Vagina (tissue), 2 donors: ENCODE measurements at places on chromosomes 12 and 14.

DNA sequence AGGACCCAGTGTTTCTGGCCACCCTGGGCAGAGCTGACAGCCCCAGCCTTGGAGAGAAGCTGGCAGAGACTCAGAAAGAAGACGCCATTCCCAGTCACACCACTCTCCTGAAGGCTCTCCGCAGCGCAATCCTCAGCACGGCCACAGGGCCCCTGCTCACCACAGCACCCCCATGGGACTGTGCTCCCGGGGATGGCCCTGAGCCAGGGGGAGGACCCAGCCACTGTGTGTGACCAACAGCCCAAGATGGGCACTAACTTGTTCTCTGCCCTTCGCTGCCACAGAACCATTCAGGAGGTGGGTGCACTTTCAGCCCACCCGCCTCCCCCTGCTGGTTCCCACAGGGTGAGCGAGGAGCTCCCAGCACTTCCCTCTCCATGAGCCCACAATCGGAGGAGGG is 57.1 kb downstream of the CCNK start:
- DNase-seq: no peak

DNA sequence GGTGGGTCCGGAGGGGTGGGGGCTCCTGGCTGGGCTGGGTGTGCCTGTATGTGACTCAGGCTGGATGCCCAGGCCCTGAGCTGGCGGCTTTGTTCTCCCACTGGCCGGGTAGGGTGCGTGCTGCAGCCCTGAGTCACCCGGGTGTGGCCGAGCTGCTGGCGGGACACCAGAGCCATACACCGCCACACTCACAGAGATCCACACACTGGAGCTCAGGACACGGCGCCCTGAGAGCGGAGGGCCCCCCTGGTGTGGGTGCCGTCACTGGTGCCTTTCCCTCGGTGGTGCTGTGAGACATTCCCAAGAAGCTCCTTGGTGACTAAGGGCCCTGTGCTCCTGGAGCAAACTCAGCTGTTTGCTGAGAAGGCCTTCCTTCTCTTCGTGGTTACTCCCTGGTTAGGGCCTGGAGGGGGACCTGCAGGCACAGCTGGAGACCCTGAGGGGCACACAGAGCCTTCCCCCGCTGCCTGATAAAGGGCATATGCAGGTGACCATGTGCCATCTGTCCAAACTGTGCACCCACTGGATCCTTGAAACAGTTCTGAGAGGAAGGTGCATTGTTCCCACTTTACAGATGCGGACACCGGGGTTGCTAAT is 44.3 kb downstream of the KRT80 start:
- DNase-seq: peak; percentile 98

DNA sequence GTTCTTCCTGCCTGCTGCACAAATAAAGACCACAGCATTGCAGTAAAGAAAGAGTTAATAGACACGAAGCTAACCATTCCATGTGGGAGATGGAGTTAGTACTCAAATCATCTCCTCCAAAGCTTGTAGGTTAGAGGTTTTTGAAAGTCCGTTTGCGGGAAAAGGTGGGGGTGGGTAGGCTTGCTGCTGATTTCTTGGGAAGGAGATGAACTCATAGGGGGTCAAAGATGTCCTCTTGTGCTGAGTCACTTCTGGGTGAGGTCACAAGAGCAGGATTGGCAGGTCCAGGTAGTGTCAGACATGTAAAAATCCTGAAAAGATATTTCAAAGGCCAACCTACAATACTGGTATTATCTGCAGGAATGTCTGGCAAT is 66.4 kb downstream of the PTHLH start:
- no peak for DNase-seq

DNA sequence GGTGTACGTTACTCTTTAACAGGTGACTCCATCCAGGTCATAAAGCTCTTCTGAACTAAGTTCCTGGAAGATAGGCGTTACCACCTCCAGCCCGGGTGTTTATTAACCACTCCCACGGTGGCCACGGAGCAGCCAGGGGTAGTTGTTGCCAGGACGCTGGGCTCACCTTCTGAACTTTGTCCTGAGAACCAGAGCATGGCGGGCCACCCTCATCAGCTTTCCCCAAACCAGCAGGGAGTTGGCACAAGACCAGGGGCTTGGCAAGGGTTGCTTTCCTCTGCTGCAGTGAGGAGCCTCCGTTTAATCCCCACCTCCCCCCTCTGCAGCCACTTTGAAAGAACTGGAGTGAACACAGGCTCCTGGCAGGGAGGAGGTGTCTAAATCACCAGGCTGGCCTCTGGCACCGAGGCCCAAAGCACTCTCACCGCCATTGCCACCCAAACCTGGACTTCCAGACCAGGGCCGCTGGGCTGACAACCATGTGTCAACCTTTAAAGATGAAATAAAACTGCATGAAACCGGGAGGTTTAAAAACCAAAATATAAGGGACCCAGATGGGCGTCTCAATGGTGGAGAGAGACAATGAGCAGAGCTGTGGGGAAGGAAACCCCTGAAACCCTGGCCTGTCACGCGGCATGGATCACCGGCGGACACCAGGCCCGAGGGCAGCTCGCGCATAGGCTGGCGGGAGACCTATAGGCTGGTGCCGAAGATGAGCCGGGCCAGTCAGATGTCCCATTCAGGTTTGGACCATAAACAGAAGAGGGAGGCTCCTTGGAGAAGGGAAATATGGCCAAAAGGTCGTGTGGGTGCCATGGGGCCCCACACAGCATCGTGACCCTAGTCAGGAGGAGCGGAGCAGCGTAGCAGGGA is 30.9 kb upstream of the TDRD9 start:
- no peak for DNase-seq

GRCh38 chr14:71885301-71885700 is 46.9 kb upstream of the RGS6 start:
- no peak for DNase-seq

- no peak for DNase-seq
These were observed 35.4 kb upstream of the TMEM179 start for GRCh38 chr14:104639885-104640548.

DNA sequence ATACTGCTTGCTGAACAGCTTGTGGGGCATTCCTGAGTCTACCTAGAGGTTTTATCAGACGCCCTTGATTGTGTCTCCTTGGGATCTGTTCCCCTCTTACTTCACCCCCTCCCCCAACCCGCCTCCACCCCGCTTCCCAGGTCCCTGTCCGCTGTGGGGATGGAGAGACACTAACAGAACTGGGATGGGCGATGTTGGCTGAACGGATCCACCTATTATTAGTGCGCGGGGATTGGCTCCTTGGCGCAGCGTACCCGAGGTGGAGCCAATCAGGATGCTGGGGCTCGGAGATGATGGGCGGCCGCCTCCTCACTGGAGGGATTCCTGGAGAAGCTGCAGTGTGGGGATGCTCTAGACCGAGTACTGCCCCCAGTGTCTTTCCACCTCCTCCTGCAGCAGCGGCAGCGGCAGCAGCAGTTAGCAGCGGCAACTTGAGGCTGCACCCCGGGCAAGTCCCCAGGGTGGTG is at the start of gene SYT1:
SYT1 (plus strand) TSS at position 372 of the 467 bp plus-strand sequence.
- DNase-seq: no peak

DNA sequence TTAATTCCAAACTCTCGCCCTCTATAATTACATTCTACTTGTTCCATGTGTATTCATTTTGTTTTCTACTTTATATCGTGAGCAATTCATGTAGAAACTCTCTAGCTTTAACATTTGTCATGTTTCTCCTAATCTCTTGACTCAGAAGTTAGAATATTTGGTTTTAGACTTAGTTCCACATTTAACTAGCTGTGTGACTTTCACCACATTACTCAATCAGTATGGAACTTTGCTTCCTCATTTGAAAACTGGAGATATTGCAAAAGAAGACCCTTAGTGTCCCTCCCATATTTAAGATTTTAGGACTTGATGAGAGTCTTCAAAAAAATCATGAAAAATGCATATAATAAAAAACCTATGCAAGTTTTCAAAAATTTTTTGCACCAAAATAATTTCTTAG is 447.5 kb downstream of the GXYLT1 start:
- DNase-seq: no peak

- no peak for DNase-seq
These were observed 460.5 kb downstream of the TMEM121 start for GRCh38 chr14:105986894-105987284.

- DNase-seq: no peak
These were observed 4.7 kb downstream of the ZDHHC17 start for GRCh38 chr12:76768576-76768975.

DNA sequence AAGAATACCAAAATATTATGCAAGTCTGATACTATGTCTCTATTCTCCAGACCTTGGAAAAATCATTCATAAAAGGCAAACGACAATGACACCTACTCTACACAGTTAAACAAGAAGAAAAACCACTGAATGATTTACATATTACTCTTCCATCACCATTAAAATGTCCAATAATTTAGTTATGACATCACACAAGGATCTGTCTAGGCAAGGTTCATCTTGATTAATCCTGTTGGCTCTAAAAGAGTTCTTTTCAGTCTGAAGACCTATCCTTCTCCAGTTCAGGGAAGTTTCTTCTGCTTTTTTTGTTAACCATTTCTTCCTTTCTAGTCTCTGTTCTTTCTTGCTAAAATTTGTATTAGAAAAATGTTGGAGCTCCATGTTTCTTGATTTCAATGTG is 64.0 kb downstream of the OSBPL8 start:
- DNase-seq: no peak

DNA sequence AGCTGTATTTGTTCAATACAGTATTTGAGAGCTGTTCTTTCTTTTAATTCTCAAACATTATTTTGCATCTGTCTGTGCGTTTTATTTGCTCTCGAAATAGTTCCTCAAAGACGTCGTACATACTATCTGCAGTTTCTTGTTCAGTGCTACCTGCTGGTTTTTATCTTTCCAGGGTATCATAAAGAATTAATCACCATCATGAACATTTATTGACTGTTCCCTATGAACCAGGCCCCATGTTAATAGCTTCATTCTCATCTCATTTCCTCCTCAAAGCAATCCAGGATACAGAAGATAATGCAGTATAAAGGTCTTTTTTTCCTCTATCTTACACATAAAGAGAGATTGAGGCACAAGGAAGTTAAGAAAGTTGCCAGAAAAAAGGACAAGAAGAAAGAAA is 211.8 kb downstream of the DACT1 start:
- no peak for DNase-seq

DNA sequence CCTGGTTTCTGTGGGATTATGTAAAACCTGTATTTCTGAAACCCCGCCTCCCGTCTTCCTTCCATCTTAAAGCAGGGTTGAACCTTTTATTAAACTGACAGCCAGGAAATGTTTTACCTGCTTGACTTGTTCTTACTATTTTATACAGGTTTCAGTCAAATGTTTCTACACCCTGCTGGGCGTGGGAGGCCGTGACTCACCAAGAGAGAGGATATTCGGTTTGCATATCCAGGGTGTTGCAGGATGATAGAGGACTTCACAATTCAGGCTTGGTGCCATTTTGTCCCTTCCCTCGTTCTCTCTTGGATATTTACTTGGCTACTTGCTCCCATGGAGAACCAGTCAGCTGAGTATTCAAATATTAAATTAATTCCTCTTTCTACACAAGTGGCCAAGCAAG is 69.7 kb downstream of the ARF6 start:
- DNase-seq: no peak

DNA sequence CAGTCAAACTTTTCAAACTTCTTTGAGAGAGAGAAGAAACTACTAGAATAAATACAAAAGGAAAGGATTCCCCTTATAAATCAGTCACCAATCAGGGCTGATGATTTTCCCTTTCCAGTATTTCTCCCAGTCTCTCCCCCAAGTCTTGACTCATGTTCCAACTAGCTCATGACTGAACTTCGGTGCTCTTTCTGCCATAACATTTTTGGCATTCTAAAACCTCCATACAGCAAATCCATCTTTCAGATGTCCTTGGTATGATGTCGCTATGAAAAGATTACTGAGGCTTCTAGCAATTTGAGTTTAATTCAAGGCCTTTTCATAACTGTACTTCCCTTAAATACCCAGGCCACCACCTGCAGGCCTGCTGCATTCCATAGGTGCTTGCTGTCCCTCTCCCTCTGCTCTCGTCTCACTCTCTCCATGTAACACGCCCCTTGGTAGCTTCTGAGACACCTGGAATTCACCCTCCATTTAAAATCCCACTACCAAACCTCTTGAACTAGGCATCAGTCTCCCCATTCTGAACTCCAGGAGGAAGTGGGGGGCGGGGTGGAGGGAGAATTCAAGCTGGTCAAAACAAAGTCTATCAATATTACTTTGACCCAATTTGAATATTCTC is 2.4 kb downstream of the PRKD1 start:
- no peak for DNase-seq

GRCh38 chr14:105070760-105071137 is 5.5 kb upstream of the GPR132 start:
- DNase-seq: no peak

- DNase-seq: no peak
These were observed 569.1 kb upstream of the TBX3 start for GRCh38 chr12:115253049-115253448.

DNA sequence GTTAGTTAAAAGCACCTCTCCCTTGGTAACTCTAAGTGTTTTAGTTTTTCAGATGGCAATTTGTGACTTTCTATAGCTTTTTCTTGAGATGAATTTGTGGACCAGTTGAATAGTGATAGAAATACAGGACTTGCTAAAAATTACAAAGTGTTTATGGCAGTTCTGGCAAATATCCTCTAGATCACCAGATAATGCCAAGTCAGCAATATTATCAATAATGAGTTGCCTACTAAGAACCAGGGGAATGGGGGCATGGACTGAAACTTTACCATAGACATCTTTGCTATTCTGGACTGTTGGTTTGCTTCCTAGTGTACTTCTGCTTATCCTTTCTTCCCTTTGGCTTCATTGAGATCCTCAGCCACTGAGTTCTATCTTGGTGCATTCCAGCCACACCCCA is 584.2 kb downstream of the DIO2 start:
- DNase-seq: no peak

DNA sequence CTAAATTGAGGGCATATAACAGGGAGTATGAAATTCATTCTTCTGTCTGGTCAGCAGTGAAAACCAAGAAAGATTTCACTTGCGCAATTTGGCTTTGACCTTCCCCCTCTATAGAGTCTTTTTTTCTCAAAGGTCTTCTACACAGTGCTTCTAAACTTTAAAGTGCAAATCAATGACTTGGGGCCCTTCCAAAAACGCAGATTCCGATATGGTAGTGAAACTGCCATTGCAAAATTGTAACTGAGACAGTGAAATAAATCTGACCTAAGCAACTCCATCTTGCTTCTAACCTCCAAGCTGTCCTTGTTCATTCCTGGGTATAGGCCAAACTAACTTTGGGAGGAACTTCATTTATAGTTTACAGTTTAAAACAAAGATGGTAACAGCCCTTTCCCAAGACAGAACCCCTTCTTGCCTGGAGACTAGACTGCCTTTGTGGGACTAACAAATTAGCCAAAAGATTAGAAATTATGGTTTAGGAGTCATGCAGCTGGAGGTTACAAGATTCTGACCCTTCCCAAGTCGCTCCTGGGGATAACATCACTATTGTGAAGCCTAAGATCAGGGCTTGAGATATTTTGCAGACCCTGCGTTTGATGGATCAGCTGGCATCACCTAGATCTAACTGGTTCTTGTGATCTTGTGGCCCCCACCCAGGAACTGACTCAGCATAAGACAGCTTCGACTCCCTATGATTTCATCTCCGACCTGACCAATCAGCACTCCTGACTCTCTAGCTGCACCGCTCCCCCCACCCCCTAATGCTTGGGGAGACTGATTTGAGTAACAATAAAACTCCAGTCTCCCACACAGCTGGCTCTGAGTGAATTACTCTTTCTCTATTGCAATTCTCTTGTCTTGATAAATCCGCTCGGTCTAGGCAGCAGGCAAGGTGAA is 5.0 kb downstream of the SLC25A21 start:
- DNase-seq: no peak
